ENCODE measurements at places on chromosomes 11 and 22.

GRCh38 chr11:6931146-6931713 lies 5.0 kb downstream of the ZNF215 start:
- no peak for ATAC-seq

GRCh38 chr22:39661842-39662685 lies 91.5 kb downstream of the CACNA1I start:
- no peak for ATAC-seq

- no peak for ATAC-seq
Measured at GRCh38 chr22:25940479-25940878, 198.5 kb downstream of the MYO18B start.

DNA sequence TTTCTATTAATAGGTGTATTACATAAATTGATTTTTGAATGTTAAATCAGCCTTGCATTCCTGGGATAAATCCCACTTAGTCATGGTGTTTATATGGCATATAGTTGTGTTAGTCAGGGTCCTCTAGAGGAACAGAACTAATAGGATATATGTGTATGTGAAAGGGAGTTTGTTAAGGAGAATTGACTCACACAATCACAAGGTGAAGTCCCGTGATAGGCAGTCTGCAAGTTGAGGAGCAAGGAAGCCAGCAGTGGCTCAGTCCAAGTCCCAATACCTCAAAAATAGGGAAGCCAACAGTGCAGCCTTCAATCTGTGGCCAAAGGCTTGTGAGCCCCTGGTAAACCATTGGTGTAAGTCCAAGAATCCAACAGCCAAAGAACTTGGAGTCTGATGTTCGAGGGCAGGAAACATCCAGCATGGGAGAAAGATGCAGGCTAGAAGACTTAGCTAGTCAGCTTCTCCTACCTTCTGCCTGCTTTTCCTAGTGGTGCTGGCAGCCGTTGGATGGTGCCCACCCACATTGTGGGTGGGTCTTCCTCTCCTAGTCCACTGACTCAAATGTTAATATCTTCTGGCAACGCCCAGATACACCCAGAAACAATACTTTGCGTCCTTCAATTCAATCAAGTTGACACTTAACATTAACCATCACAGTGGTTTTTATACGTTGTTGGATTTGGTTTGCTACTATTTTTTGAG lies 12.9 kb downstream of the SFI1 start:
- ATAC-seq: peak; percentile 98

DNA sequence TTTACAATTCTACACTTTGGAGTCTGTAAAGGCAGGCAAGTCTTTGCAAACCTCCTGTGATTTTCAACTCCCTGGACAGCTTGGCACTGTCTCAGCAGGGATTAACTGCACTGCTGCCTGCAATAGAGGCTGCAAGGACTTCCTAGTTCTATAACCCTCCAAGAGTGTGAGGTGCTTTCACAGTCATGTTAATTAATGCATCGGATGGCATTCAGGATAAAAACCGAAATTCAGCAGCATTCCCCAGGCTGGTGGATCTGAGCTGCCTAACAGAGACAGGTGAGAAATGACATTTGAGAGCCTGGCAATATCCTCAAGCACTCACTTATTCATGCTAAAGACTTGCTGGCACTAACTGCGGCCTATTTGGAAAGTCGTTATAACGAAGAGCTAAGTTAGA lies 85.0 kb downstream of the LARGE1 start:
- ATAC-seq: peak; percentile 60

DNA sequence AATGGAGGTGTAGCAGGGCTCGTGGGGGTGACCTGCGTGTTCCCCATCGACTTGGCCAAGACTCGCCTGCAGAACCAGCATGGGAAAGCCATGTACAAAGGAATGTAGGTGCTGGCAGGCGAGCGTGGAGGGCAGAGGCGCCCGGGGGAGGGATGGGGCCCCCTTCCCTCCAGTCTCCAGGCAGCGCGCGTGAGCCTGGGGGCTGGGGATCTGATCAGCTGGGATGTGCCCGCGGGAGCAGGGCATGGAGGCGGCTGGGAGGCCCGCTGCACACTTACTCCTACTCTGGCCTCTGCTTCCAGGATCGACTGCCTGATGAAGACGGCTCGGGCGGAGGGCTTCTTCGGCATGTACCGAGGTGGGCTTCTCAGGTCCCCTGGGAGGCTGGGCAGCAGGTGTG lies 17.8 kb downstream of the SLC25A18 start:
- ATAC-seq: no peak

DNA sequence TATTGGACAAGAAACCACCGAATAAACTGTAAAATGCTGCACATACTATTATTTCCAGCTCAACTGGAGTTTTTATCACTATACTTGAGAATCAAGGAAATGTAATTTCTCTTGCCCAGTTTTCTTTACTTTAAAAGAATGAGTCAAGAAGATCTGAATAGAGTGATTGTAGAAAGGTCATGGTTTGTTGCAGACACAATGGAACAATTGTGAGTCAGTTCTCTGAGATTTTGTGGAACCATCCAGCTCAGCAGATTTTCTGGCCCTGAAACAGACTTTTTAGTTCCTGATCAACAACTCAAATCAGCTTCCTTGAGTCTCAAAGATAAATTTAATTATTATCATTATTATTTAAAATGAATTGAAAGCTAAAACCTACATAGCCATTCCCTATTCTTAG lies 1.3 kb downstream of the TCN1 start:
- ATAC-seq: no peak

- peak; percentile 97 for ATAC-seq
Measured at GRCh38 chr22:30485362-30485988, 13.7 kb upstream of the SEC14L3 start.
